ENCODE measurements at places on chromosomes 2 and 18.
A peak's percentile ranks its signal among the peaks of the same experiment; 100 is the strongest.

- no peak for DNase-seq
These were observed 31.6 kb upstream of the AFF3 start for GRCh38 chr2:100174026-100174431.

GRCh38 chr2:120389036-120389391, 43.1 kb downstream of the INHBB start:
- DNase-seq: no peak

- DNase-seq: no peak
These were observed 932.9 kb downstream of the TDRD15 start for GRCh38 chr2:22056621-22057132.

GRCh38 chr2:38701542-38701941, 35.6 kb downstream of the GALM start:
- no peak for DNase-seq

GRCh38 chr2:17867133-17867532, 11.3 kb upstream of the KCNS3 start:
- no peak for DNase-seq

DNA sequence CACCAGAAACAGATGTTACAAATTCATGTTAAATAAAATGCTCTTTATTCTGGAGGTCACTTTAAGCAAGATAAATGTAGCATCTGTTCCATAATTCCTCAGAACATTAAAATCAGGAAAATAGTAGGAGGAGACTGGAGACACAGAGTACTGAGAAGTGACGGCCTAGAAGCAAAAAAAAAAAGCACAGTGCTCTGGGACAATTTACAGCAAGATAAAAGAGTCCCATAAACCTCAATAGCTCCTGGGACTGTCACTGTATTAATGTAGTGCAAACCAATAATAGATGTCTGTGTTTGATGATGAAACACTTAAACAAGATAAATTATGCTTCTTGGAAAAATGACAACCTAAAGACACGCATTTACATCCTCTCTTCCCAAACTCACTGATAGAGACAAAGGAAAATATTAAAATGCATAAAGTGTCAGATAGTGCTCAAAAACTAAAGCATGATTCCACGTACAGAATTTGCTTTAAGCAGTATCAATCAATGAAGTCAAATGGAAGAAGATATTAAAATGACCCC, 338.8 kb upstream of the REG3G start:
- DNase-seq: no peak

DNA sequence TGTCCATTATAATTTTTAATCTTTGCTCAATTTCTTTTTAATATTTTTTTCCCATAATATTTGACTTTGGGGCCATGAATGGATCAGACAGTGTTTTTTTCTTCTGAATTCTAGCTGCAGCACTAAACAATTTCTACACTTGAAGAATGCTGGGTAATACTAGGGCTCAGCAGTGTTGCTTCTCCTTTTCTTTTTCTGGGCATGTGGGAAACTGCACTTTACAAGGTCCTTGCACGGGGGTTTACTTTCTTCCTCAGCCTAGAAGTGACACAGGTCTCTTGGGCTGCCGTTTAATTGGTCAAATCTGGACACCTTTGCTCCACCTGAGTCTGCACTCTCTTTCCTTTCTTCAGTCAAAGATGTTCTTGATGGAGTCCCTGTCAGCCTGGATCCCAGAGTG, 135.4 kb upstream of the APCDD1 start:
- no peak for DNase-seq

DNA sequence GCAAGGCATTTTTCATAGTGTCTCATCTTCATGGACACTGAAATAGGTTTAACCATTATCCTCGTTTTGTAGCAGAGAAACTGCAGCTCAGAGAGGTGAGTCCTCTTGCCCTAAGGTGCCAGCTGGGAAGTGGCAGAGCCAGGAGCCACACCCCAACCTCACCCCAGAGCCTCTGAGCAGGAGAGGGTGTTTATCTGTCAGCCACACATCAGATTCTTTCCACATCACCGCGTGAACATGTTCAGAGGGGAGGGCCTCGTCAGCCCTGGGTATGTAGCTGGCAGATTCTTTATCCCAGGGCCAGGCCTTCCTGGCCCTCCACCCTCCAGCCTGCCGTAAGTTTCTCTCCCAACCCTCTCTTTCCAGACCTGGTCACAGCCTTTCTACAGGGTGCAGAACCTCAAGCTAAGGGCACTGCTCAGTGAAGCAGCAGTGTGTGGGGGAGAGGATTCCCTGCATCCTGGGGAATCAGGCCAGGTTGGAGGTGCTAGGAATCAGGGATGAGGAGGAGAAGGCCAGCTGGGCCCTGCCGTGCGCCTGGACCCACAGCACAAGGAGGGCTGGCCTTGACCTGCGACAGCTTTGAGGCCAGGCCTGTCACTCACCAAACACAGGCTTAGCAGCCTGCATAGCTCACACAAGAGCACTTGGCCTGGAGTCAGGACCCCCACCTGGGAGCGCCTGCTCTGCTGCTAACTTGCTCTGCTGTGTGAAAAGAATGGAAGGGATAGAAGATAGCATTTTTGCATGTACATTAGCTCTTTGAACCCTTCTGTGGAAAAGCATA, 111.3 kb upstream of the MCFD2 start:
- DNase-seq: no peak

GRCh38 chr2:28895189-28895893, 874 bp downstream of the WDR43 start:
- DNase-seq: no peak

GRCh38 chr2:223779877-223780276, 57.5 kb downstream of the AP1S3 start:
- DNase-seq: peak; percentile 23

All from activated T-cell treated with anti-CD3 and anti-CD28 coated beads, Interleukin-2, amount 50 U/mL, for 1 hour (primary cell).